ENCODE measurements at places on chromosomes 16 and 17.

DNA sequence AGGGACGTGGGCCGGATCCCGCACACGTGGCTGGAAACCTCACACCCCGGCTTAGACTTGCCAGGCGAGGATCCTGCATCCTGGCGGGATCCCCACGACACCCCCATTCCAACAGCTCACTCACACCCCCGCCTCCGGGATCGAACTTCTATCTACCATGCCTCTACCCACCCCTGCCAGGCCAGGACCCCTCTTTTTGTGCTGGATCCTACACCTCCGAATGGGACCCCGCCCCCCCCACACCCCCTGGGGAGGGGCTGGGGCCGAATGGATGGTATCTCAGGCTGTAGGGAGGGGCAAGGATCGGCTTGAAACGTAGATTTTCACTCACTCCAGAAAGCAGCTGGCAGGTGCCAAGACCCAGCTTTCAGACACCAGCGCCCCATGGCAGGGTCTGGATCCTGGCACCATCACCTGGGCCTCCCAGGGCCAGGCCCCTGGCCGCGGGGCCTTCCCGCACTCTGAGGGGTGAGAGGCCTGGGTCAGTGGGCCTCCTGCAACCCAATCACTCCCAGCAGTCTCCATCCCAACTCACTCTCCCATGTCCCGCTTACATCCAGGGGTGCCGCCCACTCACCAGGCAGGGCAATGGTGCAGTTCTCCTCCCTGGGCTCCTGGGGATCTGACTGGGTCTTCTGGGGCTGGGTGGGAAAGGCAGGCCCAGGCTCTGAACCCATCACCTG is 6.7 kb downstream of the PRSS36 start:
- no peak for DNase-seq

DNA sequence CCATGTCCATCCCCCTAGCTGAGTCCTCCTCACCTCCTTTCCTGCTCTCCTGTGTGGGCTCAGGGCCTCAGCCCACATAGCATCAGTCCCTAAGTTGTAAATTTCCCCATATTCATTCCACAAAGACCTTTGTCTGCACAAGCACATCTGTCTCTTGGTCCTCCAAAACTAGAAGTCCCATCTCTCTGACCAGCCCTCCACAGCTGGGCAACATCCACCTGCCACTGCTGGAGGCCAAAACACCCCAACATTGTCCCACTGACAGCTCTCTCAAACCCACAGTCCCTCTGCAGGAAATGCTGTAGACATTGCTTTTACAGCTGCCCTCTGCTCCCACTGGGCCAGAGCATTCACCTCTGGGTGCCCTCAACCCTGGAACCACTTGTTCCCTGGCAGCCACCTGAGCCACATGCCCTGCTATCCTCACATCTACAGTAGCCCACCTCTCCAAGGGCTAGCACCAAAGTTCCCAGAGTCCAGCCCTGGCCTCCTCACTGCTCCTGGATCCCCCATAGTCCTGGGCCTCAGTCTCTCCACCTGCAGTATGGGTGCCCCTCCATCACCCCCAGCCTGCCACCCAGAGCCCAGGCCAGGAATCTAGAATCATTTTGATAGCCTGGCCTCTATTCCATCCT is 1722.7 kb downstream of the TP53TG3F start:
- no peak for DNase-seq

GRCh38 chr17:67492824-67493517 is 115.9 kb downstream of the PITPNC1 start:
- DNase-seq: no peak

GRCh38 chr16:3909791-3910583 is 29.5 kb upstream of the CREBBP start:
- no peak for DNase-seq

DNA sequence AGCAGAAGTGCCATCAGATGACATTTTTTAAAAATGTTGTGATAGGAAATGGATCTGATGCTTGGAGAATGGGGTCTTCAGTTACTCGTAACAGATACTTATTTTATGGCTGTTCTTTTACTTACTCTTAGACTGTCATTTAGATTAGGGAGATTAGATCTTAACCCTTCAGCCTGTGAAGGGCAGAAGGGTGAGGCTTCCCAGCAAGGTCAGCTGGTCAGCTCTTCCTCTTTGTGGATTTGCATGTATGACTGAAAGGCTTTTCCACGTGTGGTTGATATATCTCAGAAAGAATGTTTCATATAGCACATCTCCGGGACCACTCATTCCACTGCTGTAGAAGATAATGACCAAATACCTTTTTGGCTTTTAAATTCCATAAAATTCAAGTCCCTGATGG is 27.4 kb downstream of the GRB7 start:
- no peak for DNase-seq

DNA sequence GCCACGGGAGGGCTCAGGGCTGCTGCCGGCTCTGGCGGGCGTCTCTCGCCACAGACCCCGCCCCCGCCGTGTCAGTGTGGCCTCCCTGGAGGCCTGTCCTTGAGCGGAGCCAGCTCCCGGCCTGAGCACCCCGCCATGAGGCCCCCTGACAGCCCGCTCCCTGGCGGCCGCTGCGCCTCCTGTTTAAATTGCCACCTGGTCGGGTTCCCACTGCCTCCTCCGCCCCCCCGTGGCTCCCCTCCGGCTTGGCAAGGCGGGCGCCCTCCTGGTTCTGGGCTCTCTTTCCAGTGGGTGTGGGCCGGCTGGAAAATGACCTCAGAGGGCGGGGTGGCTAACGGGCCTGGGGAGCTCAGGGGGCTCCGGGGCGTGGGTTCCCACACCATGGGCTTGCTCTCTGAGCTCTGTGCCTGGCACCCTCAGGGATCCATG is 42.1 kb upstream of the SSTR5 start:
- peak; percentile 58 for DNase-seq

DNA sequence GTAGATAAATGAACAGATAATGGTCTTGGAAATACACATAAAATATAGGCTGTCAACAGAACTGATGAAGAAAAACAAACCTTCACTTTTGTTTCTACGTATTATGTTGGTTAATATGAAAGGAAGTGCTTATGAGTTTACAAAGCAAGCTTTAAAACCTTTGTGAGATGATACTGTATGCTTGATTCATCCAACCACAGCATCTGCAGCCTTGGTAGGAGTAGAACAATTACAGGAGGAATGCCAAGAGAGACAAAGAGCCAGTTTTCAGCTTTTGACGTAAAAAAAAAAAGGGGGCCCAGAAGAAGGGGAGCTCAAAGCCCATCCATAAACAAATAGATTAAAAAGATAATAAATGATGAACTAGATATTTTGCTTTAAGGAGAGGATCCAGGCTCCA is 13.3 kb downstream of the FAM20A start:
- DNase-seq: no peak

DNA sequence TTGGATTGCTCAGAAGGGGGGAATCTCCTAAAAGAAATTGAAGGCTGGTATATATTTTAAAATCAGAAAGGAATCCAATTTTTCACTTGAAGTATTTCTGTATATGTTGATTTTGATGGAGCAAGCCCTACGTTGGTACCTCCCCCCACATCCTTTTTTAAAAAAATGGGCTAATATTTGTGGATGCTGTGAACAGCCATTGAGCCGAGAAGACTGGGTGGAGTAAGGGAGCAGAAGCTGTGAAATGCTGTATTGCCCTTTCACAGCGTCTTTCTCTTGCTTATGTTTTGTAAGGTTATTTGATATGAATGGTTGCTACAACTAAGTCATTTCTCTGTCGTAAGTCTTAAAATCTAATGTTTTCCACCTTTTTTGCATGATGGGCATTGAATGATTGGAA is 2.3 kb downstream of the PAFAH1B1 start:
- DNase-seq: no peak

GRCh38 chr17:40445751-40446468 is 2.7 kb downstream of the IGFBP4 start:
- DNase-seq: no peak

GRCh38 chr17:45092911-45093430 is 31.9 kb downstream of the NMT1 start:
- DNase-seq: peak; percentile 97

DNA sequence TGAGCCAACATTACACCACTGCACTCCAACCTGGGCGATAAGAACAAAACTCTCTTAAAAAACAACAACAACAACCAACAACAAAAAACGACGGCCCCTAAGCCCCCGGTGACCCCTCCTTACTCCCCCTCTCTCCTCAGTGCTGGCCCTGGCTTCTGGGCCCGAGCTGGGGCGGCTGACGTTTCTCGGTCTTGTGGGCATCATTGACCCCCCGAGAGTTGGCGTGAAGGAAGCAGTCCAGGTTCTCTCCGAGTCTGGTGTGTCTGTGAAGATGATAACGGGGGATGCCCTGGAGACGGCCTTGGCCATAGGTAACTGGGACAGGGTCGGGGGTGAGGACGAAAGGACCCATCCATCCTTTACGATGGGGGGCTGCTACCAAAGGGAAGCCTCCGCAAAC is 52.7 kb downstream of the MEAK7 start:
- DNase-seq: no peak

- no peak for DNase-seq
Observed at GRCh38 chr17:42509841-42510240, 26.2 kb upstream of the NAGLU start.

DNA sequence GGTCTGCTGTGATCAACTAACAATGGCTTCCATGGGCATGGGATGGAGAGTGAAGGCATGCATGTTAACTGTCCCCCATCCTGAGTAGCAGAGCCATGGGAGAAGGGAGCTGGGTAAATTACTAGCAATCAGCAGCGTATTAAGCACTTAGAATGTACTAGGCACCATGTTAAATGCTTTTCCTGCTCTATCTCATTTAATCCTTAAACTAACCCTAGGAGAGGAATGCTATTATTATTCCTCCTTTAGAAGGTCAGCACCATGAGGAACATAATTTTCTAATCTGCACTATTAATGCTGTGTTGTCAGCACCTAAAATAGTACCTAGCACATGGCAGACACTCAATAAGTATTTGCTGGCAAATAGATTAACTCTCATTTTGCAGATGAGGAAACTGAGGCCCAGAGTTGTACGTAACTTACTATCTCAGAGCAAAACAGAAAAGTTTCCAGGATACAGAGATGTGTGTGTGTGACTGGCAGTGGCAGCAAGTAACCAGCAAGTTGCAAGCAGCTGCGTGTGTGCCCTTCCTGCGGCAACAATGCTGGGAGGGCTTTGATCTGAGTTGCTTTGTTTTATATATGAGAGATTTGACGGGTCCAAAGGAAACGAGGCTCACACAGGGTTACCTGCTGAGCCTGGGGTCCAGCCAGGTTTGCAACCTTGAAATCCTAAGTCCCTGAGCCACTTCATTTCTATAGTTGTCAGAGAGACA is 6.5 kb upstream of the KLHL36 start:
- no peak for DNase-seq

DNA sequence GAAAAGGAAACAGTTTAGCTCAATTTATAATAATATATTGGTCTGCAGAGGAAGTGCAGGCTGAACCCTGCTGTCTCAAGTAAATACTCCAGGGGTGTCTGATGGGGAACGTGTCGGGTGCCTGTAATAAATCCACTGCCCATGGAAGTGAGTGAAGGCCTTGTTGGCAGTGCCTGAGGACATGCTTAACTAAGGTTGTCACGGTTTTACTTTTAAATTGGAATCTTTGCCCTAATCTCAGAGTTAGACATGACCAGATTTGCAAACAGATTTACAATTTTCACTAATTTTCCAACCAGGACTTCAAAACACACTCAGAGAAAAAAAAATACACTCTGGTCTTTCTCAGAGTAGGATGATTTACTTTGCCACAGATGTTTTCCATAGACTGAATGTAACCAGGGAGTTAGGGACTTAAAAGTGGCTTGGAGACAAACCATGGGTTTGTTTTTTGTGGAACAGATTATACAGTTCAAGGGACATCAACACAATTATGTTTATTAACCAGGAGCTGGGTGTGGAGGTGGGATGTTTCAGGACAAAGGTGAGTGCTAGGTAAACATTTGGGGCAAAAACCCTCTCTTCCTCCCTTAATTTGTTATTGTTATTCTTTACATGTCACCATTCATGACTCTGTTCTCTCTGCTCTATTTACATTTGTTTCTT is 144.5 kb downstream of the FTO start:
- no peak for DNase-seq

- DNase-seq: no peak
Observed at GRCh38 chr16:87439926-87440325, 47.8 kb downstream of the MAP1LC3B start.

- DNase-seq: no peak
Observed at GRCh38 chr17:82366749-82367148, 4.8 kb upstream of the UTS2R start.

DNA sequence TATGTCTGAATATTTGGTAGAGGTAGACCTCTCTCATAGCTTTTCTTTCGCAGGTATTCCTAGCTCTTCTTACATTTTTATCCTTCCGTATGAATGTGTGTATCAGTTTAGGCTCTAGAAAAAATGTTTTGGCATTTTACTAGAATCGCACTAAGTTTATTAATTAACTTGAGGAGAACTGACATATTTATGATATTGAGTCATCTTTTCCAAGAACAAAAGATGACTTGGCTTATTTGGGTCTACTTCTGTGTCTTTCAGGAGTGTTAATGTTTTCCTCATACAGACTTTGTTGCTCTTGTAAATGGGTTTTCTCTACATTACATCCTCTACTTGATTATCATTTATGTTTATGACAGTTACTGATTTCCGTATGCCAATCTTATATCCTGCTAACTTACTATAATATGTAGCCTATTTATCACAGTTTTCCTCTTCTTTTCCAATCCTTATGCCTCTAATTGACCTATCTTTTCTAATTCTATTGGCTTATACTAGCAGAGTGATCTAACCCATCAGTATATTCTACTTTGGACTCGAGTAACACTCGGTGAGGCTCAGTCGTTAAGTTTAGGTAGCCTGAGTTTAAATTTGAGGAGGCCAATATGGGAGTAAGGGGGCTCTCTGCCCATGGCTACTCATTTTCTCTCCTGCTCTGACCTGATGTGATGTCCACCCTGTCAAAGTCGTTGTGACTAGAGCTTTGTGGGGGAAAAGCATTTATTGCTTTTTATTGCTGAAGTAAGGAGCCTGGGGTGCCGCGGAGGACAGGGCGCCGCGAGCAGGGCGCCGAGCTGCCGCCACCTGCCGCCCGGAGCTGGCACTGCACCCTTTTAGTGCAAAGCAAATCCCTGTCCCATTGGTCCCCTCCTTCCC is 20.0 kb downstream of the ST6GALNAC1 start:
- DNase-seq: peak; percentile 92
